Psoas muscle (tissue), 8 donors: ENCODE measurements at places on chromosomes 5 and 9. TPM values are rescaled to one million over a fixed set of nuclear protein-coding genes. Genes with fewer than 3 reads are reported as not detected.

GARNL3 gene
- total RNA-seq: 2.2 TPM

PLEKHG4B gene
- not detected for total RNA-seq

LYRM7 gene
- 21.4 TPM for total RNA-seq

GABRA1 gene
- total RNA-seq: not detected

ZDHHC11B gene
- total RNA-seq: 2.2 TPM

PCDHGA10 gene
- 0.86 TPM for total RNA-seq

REEP5 gene
- 66.1 TPM for total RNA-seq

GABBR2 gene
- total RNA-seq: 0.42 TPM

CYLC2 gene
- total RNA-seq: not detected

GFI1B gene
- total RNA-seq: not detected
